ENCODE measurements at places on chromosomes 12 and 14.
A peak's percentile ranks its signal among the peaks of the same experiment; 100 is the strongest.

GRCh38 chr12:43237238-43237879 is 314.6 kb downstream of the ADAMTS20 start:
- peak; percentile 85 for DNase-seq

DNA sequence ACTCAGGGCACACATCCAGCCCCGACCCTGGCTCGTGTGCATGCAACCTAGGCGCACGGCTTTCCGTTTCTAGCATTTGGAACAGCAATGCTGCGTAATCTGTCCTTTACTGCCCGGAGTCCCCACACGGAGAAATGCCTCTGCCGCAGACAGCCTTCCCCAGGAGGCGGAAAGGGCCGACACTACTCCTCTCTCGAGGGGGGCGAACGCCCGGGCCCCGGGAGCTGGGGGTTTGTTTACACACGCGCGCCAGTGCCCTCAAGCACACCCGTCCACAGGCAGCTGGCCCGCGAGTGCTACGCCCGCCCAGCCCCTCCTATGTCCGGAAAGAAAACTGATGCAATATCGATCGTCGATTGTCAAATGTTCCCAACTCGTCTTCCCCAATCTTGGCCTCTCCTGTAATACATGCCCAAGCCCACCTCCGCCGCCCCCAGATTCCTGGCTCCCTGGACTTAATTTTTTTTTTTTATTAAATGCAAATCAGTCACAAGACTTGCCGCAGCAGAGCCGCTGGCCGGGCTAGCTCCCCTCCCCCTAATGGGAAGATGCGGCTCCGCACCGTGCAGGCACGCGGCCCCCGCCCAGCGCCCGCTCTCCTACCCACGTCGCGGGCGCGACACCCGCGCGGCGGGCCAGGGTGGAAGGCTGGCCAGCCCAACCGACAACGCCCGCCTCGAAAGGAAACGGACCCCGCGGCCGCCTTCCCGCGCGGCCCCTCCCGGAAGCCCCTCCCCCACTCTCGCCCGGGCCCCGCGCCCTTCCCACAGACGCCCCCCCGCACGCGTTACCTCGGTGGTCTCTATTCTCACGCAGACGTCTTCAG is 642 bp downstream of the SLC38A2 start:
- peak; percentile 58 for DNase-seq

GRCh38 chr12:118120579-118121363 is 15.2 kb upstream of the PEBP1 start:
- peak; percentile 59 for DNase-seq

DNA sequence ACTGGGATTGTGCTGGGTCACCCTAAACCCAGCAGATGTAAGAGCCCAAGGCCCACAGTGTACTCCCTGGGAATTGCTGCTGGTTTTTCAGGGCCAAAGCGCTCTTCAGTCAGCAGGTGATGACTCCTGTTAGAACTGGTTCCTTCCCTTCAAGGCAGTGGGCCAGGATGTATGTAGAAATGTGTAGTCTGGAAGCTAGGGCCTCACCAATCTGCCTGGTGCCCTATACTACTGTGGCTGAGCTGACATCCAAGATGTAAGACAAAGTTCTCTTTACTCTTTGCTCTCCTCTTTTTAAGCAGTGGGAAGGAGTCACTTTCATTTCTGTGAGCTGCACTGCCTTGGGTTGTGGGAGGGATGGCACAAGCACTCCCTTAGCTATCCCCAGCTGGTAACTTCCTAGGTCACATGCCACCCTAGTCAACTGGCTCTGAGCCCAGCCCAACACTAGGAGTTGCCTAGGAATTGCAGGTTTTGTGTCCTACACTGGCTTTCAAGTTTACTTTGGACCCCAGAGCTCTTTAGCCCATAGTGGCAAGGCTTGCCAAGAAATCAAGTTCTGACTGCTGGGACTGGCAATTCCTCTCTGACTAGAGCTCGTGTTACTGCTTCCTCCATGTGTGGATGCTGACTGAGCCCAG is 249.2 kb downstream of the C12orf50 start:
- DNase-seq, result no peak

DNA sequence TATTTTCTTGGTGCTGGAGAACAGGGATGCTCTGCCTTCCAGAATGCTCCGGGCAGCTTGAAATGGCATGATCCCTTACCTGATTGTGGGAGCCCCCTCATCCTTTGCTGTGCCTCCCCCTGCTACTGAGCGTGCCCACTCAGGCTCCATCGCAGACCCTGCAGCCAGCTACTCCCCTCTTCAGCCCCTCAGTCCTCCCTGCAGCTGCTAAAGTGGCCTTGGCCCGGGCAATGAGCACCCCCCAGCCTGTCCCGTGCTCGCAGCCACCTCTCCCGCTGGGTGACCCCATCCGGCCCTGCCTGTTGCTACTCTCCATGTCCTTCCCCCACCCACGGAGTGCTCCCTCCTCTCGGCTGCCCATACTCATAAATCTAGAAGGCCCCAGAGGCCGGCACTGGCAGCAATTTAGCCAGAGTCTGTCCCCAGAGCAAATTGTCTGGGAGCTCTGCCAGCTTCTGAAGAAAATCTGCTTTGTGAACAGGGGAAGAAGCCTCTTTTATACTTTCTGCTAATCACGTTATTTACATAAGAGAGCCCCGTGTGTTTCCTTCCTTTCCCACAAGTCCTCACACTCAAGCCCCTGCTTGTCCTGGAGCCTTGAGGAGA is 143.7 kb upstream of the FRMD6 start:
- DNase-seq, result no peak

- no peak for DNase-seq
These were observed 107.3 kb upstream of the ARHGAP5 start for GRCh38 chr14:31969699-31970240.

GRCh38 chr14:20680363-20680762 is 4.0 kb upstream of the RNASE4 start:
- no peak for DNase-seq

DNA sequence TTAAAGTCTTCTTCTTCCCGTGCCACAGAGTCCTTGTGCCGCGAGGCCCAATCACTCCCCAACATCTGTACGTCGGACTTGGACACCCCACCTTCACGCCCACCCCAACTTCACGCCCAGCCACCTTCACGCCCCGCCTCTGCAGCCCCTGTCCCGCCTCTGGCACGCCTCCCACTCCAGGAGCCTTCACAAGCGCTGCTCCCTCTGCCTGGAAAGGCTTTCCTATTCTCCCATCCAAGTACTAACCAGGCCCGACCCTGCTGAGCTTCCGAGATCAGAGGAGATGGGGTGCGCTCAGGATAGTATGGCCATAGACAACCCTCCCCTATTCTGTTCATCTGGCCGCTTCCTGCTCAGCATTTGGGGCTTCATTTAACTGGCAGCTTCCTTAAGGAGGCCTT is 17.3 kb upstream of the EIF5 start:
- DNase-seq, result no peak

- no peak for DNase-seq
These were observed 61.0 kb upstream of the PTHLH start for GRCh38 chr12:28033538-28033915.

- no peak for DNase-seq
These were observed 107.9 kb downstream of the BBS10 start for GRCh38 chr12:76240281-76240680.

DNA sequence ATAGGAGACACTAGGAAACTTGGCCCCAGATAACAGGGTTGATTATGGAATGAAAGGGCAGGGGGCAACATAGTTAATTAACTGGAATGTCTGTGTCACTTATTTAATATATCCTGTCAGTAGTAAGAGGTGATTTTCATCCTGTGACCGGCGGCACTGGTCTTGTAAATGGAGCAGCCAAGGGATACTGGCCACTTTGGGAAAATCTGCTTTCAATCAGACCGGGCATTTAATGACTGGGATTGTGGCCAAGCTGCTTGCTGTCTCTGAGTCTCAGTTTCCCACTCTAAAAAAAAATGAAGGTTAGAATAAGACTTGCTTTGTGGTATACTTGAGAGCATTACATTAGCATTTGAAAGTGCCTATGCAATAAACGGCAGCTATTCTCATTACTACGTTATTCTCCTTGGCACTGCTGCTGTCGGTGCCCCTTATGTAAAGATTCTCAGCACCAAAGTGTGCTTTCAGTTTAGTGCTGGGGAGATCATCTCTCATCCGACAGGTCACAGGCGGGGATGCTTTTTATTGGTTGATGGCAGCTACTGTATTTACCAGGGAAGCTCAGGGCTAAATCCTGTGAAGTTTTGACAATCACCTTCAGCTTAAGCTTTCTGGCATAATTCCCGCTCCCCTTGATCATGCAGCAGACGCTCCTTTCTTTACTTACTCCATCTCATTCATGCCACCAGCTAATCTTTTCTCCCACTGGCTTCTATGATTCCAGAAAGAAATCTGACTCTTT is 162.1 kb downstream of the ESRRB start:
- DNase-seq, result no peak

DNA sequence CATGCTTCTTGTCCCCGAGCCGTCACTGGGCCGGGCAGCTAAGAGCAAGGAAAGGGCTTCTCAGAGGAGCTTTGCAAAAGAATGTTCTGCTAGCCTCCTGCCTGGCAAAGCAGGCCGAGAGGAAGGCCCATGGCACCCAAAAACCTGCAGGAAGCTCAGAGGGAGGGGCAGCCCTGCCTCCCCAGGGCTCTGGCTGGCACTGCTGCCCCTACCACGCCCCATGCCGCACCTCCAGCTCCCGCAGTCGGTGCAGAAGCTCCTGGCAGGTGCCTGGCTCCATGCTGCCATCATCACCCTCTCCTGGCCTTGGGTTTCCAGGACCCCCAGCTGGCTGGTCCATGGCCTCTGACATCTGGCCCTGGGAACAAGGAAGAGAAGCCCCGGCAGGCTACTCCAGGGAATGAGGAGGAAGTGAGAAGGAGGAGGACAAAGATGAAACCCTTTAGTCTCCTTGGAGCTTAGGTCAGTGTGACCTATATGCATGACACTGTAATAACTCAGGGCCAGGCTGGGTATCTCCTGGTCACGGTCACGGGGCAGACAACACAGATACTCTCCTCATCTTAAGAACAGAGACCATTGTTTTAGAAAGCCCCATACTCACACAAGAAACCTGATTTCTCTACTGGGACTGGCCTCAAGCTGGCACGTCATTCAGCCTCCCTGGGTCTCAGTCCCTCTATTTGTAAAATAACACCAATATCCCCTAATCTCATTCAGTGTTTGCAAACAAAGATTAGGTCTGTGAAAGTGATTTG is 24.3 kb downstream of the NCKAP5L start:
- DNase-seq, result no peak

DNA sequence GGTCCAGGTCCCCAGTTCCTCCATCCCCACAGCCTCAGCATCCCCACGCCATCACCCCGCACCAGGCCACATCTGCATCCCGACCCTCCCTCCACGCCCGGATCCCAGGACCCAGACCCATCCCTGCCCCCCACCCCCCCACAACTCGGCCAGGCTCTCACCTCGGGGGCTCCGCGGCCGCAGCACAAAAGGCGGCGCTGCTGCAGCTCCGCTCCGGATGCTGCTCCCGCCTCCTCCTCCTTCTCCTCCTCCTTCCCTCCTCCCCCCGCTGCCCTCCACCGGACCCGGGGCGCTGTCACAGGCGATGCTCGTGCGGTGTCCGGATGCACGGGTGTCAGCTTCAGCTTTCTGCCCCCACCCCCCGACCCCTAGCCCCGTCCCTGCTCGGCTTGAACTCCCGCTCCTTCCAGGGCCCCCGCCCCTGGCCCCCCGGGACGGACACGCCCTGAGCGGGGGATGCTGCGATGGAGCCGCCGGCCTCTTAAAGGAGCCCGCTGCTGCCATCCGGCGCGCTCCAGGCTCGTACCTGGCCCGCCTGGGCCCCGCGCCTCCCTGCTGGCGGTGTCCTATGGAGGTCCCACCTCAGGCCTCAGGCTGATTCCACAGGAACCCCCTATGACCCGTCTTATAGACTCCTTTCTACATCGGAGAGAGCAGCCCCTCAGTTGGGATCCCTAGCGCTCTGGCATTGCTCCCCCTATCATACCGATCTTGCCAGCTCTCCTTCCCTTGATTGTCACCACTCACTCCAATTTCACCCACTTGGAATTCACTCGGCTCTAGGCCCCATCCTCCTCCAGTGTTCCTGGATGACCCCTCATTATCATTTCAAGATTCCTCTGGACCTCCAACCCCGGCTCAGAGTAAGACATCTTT is at the start of gene MAP3K12:
TSS of gene MAP3K12 (minus strand) at position 193 of the 876 bp plus-strand sequence. CDS start 12,067 bp downstream, outside the sequence.
- DNase-seq, result no peak

- no peak for DNase-seq
These were observed 1.7 kb upstream of the LDHB start for GRCh38 chr12:21659383-21659782.

DNA sequence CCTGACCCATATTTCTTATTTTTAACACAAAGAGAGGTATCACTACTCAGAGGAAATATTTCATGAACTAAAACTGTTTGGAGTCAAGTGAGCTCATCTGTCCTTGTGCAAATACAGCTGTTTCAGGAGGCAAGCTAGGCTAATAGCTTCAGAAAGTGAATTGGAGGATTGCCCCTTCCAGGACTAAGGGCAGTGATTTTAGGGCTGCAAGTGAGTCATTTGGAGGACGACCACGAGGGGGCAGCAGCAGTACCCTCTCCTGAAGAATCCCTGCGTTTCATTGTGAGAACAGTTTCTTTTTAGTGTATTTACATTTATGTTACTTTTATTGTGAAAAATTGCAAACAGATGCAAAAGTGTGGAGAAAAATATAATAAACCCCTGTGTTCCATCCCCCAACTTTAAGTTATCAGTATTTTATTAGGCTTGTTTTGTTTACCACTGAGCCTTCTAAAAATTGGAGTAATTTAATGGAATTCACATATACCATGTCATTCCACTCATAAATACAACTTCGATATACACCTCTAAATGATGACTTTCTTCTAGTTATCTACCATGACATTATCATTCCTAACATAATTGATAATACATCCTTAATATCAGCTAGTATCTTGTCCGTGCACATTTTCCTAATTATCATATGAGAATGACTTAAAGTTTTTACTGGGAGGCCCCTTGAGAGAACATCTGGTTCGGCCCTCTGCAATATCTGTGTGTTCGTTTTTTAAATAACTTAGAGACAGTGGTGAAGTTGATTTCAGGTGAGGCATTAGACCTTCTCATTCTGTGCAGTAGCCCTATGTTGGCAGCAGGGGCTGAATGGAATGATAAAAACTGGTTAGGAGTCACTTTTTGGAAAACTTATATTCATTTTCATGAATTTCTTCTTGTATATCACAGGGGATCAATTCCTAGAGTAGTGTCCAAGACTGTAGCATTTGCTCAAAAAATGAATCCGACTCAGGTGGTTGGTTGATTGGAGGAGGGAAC is 13.7 kb downstream of the FOXJ2 start:
- peak; percentile 53 for DNase-seq

DNA sequence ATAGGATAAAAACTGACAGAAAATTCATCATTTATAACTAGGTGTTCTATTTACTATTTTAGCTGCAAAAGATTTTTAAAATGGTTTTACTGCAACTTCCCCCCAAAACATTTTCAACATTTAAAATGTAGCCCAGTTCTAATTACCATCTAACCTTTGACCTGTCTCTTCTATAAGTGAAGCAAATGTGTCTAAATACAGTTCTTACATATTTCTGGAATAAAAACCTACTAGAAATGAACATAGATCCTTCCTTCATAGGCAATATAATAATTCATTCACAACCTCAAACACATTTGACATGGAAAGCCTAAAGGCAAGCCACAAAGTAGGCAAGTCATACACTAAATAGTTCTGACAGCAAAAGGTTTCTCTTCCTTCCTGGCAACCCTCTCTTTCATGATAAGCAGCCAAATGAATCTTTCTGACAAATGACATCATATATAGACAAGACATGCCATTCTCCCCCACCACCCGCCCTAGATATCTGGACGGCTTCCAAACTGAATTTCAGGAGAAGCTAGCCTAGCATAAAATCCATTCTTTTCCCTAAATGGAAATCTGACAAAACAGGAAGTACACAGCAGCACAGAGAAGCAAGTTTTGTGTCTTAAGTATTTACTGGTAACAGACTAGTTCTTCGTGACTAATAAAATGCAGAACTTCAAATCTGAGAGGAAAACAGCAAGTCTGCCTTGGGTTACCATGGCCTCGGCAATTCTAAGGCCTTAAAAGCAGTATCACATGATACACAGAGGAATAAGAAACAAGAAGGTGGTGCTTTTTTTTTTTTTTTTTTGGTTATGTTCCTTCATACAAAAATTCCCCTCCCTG is 17.2 kb upstream of the ARID4A start:
- peak; percentile 89 for DNase-seq
